ENCODE measurements at places on chromosomes 1 and 21.

DNA sequence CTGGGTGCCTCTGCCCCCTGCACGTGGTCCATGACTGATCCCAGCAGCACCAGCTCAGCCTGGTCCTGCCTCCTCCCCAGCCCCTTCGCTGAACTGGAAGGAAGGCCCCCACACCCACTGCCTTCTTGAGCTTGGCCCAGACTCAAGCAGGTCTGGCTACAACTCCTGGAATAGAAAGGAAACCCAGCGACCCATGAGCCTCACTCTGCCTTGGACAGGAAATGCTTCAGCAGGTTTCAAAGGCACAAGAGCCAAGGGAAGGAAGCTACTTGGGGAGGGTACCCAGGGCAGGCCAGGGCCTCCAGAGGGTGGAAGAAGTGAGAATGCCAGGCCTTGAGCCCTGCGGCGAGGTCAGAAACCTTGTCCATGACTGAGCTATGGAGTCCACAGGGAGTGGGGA lies 35.9 kb upstream of the RD3 start:
- DNase-seq = no peak

DNA sequence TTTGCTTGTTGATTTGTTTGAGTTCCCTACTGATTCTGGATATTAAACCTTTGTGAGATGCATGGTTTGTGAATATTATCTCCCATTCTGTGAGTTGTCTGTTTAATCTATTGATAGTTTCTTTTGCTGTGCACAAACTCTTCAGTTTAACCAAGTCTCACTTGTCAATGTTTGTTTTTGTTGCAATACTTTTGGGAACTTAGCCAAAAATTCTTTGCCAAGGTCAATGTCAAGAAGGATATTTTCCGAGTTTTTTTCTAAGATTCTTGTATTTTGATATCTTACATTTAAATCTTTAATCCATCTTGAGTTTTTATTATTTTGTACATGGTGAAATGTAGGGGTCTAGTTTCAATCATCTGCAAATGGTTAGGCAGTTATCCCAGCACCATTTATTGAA lies 1230.7 kb upstream of the NCAM2 start:
- DNase-seq = no peak

GRCh38 chr1:207744000-207744534 lies 7.8 kb upstream of the CD46 start:
- DNase-seq = no peak

DNA sequence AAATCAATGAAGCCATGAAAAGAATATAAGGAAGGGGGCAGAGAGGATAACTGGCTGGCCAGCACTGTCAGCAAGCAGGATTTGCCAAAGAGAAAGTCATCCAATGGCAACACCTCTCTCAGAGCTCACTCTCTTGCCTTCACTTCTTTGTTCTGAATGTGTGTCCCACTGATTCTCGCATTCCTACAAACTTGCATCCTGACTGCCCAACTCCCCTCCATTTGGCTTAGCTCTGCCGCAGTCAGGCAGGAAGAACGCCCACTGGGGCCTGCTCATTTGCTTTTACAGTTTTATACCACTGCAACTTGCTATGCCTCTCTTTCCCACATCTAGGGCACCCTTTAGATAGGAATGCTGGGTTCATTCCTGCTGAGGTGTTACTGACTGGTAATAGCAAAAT lies 364.2 kb upstream of the ST6GALNAC5 start:
- DNase-seq = no peak
